Right renal pelvis (tissue), 4 donors: ENCODE measurements at places on chromosomes 6 and 20. TPM values are rescaled to one million over a fixed set of nuclear protein-coding genes. Genes with fewer than 3 reads are reported as not detected.

Gene TXLNB
- 1.8 TPM for polyA plus RNA-seq

Gene C6orf132
- 6.3 TPM for polyA plus RNA-seq

- DNase-seq, result no peak
Observed at GRCh38 chr6:56686429-56686828, 43.7 kb upstream of the DST start.

DNA sequence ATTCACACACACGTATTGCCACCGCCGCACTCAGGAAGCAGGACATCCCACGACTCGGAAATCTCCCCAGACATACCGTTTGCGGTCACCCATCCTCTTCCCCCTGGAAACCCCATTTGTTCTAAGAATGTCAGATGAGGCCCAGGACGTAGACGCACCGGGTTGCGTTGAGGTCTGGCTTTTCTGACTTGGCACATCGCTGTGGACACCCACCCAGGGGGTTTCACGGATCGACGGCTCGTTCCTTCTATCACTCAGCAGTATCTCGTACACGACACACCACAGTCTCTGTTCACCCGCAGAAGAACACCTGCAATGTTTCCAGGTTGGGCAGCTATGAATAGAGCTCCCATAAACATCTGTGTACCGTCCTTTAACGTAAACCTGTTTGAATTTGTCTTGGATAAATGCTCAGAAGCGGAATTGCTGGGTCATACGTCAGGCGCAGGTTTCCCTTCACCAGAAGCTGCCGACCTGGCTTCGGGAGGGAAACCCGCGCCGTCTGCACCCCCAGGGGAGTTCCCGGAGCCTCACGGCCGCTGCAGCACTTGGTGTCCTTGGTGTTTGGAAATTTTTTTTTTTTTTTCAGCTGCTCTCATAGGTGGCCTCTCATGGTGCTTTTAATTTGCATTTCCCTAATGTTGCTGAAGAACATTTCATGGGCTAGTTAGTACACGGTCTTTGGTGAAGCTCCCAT is 9.3 kb upstream of the EEF1A2 start:
- no peak for DNase-seq

- DNase-seq, result no peak
Observed at GRCh38 chr20:14093652-14094051, 98.3 kb downstream of the MACROD2 start.

- DNase-seq, result no peak
Observed at GRCh38 chr6:101490857-101491256, 97.3 kb downstream of the GRIK2 start.

GRCh38 chr6:6924708-6925107 is 183.1 kb upstream of the RREB1 start:
- DNase-seq, result no peak
